ENCODE measurements at places on chromosomes 7 and 10.

DNA sequence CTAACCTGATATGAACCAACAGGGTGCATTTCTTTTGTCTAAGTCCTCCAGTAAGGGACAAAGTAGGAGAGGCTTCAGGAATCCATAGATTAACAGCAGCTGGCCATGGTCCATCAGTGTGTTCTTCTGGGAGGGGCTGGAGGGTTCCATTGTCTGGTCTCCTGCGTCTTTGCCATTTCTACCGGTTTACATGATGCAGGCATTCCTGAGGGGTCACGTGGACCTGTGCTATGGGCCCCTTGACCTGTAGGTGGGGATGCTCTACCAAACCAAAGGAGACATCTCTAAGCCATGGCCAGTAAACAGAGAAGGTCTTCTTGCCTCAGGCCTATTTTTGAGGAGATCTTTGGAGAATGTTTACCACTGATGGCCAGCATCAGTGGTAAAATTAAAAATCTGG lies 28.7 kb upstream of the HABP2 start:
- no peak for DNase-seq

DNA sequence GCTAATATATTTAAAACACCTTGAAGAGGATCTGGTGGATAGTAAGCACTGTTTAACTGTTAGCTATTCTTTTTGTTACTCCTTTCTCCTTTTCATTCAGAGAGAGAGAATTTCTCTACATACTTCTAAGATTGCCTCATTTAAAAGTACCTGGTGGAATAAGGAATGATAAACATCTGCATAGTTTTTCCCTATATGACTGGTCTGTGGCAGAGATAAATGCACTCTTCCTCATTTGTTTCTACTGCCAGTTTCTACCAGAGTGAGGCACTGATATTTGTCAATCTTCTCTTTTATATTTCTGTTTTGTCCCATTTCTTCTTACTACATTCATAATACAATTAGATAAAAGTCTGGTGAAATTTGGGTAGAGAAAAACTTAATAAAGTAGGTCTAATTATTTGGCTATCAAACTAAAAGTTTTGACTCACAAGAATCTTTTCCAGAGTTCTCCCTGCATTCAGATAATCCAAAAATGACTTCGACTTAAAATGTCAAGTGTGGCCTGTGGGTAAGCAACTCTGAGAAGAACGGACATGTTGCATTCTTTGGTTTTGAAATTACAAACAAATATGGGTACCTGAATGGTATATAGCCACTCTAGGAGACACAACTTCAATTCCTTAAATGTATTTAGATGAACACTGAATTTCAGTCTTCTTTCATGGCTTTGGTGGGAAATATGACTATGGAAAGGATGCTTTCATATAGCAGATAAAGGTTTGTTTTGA lies 38.8 kb downstream of the RNLS start:
- no peak for DNase-seq

DNA sequence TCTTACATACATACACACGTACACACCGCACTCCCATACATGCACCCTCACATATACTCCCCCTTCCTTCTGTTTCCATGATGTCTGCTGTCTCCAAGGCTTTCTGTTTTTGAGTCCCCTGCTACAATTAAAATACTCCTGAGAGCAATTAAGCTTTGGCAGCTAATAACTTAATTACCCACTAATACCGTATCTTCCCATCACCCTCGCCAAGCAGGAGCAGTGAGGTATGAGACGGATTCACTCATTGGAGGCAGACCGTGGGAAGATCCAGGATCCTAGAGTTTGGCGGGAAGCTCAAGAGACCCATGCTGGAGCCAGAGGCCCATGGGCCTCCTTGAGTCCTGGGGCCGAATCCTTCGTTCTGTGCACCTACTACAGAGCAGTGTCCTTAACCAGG lies 1.7 kb upstream of the CALN1 start:
- DNase-seq = no peak

GRCh38 chr7:51013861-51014511 lies 231.3 kb upstream of the GRB10 start:
- no peak for DNase-seq

- no peak for DNase-seq
Measured at GRCh38 chr10:30011396-30011795, 48.0 kb downstream of the JCAD start.

DNA sequence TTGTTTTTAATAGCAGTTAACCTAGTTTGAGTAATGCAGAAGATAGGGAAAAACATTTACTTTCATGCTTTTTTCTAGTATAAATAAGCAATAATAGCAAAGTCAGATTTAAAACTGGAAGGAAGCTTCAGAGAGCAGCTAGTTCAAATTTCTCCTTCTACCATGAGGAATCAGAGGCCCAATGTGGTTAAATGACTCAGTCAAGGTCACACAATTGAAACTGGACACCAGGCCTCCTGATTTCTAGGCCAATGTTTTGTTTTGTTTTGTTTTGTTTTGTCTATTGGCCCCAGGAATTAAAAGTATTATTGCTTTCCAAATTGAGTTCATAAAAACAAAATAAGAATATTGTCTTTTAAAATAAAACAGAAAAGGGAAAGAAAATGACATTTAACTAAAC lies 122.3 kb downstream of the TRIL start:
- DNase-seq = no peak

GRCh38 chr10:73859784-73860491 lies 14.4 kb downstream of the CAMK2G start:
- DNase-seq = no peak

DNA sequence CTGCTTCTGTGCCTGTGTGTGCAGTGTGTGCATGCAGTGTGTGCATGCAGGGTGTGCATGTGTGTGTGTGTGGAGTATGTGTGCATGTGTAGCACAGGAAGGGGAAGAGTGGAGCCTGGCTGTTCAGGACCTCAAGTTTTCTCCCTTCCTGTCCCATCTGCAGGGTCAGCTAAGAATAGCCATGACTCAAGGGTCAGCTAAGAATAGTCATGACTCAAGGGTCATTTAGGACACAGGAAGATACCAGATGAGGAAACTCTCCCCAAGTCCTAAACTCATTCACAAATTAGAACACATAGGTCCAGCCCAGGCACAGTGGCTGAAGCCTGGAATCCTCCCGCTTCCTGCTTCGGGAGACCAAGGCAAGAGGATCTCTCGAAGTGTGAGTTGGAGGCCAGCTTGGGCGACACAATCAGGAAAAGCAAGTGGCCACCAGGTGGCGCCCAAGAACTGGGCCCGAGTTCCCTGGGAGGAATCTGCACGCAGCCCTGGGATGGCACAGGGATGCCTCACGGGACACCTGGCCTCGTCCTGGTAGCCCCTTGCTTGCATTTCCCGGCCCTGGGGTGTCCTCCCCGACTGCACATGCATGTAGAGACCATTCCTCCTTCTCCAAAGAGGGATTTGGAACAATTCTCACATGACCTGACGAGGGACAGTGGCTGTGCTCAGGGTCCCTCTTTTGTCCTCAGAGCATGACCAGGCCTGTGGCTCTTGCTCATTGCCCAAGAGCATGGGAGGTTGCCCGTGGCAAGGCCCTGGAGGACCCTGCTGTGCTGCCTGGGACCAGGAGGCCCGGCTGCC lies 21.4 kb upstream of the VOPP1 start:
- DNase-seq = peak; percentile 52

- no peak for DNase-seq
Measured at GRCh38 chr7:42502022-42502421, 265.0 kb upstream of the GLI3 start.

DNA sequence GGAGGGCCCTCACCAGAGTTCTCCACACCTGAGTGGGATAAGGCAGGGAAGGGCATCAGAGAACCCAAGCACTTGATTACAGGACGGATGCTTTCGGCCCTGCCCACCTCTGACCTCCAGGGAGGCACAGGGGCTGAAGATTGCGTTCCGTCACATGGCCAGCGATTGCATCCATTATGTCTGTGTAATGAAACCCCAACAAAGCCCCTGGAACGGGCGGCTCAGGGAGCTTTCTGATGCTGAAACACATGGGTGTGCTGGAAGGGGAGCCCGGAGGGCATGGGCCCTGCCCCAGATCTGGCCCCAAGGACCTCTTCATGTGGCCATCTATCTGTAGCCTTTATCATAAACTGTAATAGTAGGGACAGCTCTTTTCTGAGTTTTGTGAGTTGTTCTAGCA lies 117.2 kb downstream of the PTPN20 start:
- no peak for DNase-seq

DNA sequence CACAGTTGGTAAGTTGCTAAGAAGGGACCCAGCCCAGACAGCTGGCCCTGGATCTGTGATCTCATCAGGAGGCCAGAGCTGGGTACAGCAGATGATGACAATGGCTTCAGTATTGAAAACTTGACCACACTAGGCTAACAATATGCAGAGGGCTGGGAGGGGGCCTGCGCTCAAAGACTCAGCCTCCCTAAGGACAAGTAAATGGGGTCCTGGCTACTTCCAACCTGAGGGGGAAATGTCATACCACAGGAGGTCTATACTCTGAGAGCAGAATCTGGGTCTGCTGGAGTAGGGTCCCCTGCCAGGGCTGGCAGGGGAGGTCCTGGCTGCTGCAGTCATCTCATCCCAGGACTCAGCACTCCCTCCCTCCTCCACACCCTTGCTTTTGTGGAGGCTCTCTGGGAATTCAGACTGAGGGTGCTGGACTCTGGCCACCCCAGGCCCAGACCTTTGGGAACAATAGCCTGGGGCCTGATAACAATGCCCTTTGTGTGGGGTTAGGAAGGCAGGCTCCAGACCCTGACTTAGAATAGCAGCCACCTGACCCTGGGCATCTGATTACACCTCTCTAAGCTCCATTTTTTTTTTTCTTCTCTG lies 1.4 kb downstream of the FXYD4 start:
- no peak for DNase-seq

DNA sequence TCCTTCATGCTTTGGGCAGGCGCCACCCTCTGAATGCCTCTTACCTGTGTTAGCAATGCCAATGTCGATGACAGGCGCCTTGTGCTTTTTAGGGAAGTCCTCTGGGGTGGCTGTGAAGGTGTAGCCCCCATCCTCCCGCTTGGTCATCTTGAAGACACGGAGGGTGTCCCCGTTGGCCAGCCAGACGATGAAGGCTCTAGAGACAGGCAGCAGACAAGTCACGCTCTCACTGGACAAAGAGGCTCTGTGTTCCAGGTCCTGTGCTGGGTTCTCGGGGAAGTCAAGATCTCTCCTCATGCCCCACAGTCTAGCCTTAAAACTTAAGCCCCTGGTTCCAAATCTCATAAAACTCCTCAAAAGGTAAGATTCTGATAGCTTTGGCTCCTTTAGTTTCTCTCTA lies 5.1 kb downstream of the TBL2 start:
- DNase-seq = no peak

- DNase-seq = no peak
Measured at GRCh38 chr7:99453105-99453504, 12.9 kb downstream of the ATP5MF start.

All from stimulated activated CD4-positive, alpha-beta T cell treated with anti-CD3 and anti-CD28 coated beads, Interleukin-2, amount 100 ng/mL, for 4 hours (primary cell).